Camera-type eye (tissue), 1 donor: ENCODE measurements at places on chromosomes 7 and 10. TPM values are rescaled to one million over a fixed set of nuclear protein-coding genes. Genes with fewer than 3 reads are reported as not detected.

Gene ZNF727
- total RNA-seq, result 0.66 TPM

Gene LRRC61
- total RNA-seq, result 26.6 TPM

Gene PPP1R3C
- total RNA-seq, result 69.8 TPM

Gene GPR85
- total RNA-seq, result 26.8 TPM

Gene RBP3
- total RNA-seq, result 348 TPM

Gene EPDR1
- 20.7 TPM for total RNA-seq

Gene SKIDA1
- 11.4 TPM for total RNA-seq

Gene SH3PXD2A
- total RNA-seq, result 50.5 TPM

Gene ZC3HAV1
- total RNA-seq, result 23.1 TPM

Gene CTTNBP2
- total RNA-seq, result 19.7 TPM

Gene HOXA1
- total RNA-seq, result 0.44 TPM

Gene OR13A1
- total RNA-seq, result not detected

Gene AQP1
- 75.8 TPM for total RNA-seq

Gene LIPM
- total RNA-seq, result not detected

Gene PARD3
- 86.4 TPM for total RNA-seq

Gene FAM20C
- 24.7 TPM for total RNA-seq

Gene ZNF722
- total RNA-seq, result not detected

Gene HECW1
- total RNA-seq, result 11.8 TPM

Gene MOSPD3
- 10.0 TPM for total RNA-seq

Gene UPK3BL1
- total RNA-seq, result 181 TPM
